ENCODE measurements at places on chromosomes 7 and 10. TPM values are rescaled to one million over a fixed set of nuclear protein-coding genes. Genes with fewer than 3 reads are reported as not detected.
A peak's percentile ranks its signal among the peaks of the same experiment; 100 is the strongest.

- no peak for DNase-seq
These were observed 78.8 kb upstream of the VOPP1 start for GRCh38 chr7:55651057-55651456.

DNA sequence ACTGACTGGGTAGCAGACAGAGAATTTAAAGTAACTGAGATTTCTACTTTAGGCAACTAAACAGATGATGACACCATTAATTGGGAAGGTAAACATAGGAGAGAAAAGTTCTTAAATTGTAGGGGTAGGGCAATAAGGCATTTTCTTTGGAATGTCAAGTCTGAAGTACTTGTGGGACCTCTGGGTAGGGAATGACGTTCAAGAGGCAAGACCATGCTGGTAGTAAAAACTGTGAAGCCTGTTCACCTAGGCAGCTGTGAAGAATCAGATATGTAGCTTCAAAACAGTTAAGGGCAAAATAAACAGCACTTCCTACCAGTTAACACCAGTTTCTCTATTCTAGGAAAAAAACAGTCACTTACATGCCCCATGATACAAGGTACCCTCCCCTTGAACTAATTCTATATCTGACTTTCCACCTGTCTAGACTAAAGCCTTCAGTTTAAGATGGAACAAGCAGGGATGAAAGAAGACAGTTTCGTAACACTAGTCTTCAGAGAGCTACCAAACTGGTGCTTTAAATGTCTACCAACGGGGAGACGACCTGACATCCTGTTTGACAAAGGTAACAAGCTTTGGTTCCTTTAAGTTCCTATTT, 63.1 kb upstream of the KCNIP2 start:
- DNase-seq: no peak

The MACROH2A2 gene
- polyA plus RNA-seq: 4.6 TPM

DNA sequence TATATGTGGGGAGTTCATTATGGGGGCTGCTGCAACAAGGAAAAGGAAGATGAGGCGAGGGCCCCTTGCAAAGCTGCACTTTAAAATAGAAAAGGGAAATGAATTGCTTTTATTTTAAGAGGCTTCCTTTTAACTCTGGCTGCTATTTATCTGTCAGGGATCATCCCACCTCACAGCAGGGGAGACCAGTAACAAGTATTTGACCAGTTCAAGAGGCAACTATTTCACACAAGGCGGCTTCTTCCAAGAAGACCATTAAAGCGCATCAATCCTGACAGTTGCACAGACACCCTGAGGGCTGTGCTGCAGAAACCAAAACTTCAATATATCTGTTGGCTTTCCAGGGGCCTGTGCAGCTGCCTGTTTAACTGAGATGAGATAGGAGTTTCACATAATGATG, 1009.2 kb downstream of the SORCS3 start:
- no peak for DNase-seq

The AP1S1 gene
- polyA plus RNA-seq: 16.8 TPM

DNA sequence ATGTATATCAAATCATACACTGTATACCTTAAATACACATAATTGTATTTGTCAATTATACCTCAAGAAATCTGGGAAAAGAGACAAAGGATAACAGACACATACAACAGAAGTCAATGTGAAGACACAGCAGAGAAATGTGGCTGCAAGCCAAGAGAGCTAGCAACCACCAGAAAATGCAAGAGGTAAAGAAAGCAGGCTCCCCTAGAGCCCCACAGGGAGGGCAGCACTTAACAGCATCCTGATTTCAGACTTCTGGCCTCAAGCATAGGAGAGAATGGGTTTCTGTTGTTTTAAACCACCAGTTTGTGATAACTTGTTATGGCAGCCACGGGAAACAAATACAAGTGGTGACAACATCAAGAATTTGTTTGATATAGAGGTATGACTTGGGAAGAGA, 1197.2 kb downstream of the SORCS1 start:
- no peak for DNase-seq

The SPDYE6 gene
- 0.31 TPM for polyA plus RNA-seq

GRCh38 chr7:157282141-157282801, 54.5 kb upstream of the DNAJB6 start:
- no peak for DNase-seq

GRCh38 chr10:67088036-67088435, 162.2 kb downstream of the LRRTM3 start:
- no peak for DNase-seq

DNA sequence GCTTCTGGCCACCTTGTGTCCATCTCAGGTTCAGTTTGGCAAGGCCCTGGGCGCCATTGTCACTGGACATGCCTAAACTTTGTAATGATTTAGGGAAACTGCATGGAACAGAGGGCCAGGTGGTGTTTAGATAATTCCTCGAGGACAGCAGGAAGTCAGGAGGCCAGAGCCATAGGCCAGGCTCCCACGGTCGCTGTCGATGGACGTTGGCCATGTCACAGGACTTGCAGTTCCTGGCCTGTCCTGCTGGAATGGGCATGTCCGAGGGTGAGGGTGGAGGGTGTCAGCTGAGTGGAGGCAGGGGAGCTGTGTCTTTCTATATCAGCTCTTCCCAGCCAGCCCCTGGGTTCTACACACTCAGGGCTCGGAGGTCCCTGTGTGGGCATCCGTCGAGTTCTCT, 107.9 kb upstream of the MACROH2A2 start:
- no peak for DNase-seq

DNA sequence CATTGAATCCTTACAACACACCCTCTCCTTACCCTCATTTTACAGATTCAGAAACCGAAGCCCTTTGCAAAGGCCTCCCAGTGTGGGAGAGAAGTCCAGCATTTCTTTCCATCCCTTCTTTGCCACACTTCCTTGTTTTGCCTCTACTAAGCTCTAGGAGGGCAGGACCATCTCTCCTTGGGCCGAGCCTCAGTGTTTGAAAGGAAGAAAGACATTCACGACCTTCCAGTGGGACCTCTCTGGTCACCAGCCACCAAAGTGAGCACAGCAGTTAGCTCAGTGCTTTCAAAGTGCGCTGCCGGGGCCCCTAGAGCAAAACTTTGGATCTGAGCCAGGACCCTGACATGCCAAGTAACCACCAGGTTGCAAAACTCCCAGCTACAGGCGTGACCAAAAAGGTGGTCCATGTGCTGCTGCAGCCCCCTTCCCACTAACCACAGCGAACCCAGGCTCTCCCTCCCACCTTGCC, 12.4 kb downstream of the CTBP2 start:
- no peak for DNase-seq

The HKDC1 gene
- not detected for polyA plus RNA-seq

The VKORC1L1 gene
- polyA plus RNA-seq: 11.8 TPM

GRCh38 chr10:3661271-3661670, 123.7 kb downstream of the KLF6 start:
- DNase-seq: no peak

- peak; percentile 75 for DNase-seq
These were observed 22.8 kb upstream of the TTYH3 start for GRCh38 chr7:2608921-2609411.

- no peak for DNase-seq
These were observed 1.5 kb upstream of the NCOA4 start for GRCh38 chr10:46031648-46032532.

DNA sequence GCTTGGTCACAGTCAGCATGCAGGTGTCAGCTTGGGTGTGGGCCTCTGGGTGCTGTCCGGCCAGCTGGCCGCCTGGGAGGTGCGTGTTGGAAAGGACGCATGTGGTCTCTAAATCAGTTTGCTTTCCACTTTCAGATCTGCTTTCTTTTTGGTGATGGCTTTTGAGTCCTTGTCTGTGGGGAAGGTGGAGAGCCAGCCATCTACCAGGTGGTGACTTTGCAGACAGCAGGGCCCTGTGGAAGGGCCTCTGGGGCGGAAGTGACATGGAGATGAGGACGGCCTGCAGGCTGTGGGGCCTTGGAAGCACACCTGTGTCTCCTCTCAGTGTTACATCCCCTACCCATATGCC, 59.4 kb downstream of the WDR37 start:
- no peak for DNase-seq

The EFCAB10 gene
- not detected for polyA plus RNA-seq

- no peak for DNase-seq
These were observed 98.9 kb upstream of the PRR15 start for GRCh38 chr7:29464753-29465152.

The CCL26 gene
- polyA plus RNA-seq: 2.0 TPM

DNA sequence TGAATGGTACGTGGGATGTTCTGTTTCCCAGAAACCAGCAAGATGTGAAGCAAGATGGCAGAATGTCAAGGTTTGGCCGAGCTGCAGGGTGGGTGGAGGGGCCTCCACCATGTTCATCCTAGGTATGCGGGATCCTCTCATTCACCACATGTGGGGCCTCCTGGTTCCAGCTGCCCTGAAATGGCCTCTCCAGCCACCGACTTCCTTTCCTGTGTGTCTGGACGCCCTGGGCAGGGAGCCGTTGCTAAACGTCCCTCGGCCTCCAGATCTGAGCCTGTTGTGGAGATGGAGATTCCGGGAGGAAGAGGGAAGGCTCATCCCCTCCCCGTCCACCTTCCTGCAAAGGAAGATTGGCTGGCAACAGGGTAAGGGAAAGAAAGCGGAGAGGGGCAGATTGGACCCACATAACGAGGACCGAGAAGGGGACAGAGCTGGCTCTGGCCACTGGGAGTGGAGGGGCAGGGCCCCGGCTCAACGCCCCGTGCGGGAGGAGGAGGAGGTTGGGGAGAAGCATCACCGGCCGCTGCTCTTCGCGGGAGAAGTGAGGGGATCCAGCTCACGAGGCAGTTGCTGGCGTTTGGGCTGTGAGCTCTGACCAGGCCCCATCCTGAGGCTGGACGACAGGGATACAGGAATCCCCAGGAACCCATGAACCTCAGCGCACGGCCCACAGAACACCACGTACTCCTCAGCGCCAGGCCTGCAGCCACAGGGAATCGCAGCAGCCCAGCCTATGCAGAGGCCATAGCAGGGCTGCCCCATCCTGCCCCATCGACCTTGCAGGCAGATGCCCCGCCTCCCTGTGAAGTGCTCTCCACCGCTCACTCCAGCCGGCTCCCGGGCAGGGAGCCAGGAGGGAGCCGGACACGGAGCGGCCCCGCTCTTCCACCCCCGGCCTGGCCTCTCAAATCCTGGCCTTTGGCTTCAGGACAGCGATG, 98.3 kb downstream of the FOXL3 start:
- peak; percentile 35 for DNase-seq

The TSPAN33 gene
- polyA plus RNA-seq: 6.9 TPM

DNA sequence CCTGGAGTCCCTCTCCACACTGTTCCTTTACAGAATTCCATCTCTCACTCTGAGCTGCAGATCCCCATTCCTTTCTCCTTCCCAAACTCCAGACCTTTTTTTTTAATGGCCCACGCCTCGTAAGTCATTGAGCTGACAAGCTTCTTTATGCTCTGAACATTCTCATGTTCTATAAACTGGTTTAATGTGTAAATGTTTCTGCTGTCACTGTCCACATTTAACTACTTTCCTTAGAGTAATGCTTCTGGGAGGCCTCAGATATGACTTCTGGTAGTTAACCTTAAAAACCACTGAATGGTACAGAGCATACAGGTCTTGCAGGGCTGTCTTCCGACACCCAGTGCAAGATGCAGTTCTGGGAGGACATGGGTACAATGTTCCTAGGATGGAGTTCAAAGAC, 71.1 kb upstream of the CAMK2B start:
- DNase-seq: no peak

GRCh38 chr10:19925064-19925463, 108.8 kb downstream of the PLXDC2 start:
- DNase-seq: no peak

GRCh38 chr7:147829016-147829415, 761.5 kb upstream of the C7orf33 start:
- DNase-seq: no peak

DNA sequence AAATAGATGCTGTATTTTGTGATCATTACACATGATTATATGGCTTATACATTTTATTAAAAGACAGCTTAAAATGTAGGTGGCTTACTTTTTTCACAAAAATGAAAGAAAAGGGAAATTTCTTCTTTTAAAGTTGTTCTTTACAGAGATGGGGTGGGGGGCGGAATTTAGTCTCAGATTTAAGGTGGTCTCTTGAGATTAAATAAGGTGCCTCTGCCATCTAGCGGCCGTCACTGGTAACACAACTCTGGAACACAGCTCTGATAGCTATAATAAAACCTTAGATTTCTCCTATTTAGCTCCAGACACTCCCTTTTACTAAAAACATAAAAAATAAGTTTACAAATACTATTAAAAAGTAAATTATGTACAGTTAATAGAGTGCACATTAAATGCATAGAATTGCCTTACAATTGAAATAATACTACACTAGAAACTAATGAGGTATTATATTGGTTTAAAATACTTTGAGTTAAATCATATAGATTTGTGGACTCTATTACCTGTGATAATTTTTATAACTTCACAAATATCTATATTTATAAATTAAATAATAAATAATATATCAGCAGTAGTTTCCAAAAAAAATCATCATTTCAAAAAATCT, 210.9 kb downstream of the DGKB start:
- peak; percentile 73 for DNase-seq

DNA sequence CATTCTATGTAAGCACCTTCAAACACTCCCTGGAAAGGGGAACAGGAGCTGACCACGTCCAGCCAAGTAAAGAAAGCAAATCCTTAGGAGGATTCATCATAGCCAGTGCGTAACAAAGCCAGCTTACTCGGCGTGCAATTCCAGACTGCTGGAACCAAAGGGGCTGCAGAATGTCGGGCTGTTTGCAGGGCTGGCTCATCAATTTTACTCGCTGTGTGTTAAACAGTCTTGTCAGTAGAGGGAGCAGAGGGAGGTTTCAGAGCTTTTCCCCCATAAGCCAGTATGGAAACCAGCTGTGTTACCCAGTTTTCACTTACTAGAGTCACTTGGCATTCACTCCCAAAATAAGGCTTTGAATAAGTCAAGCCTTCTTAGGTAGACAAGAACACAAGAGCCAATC, 127.1 kb downstream of the KMT2E start:
- DNase-seq: no peak

The SLC35B4 gene
- 3.8 TPM for polyA plus RNA-seq
